ENCODE measurements at places on chromosomes 4 and X. TPM values are rescaled to one million over a fixed set of nuclear protein-coding genes. Genes with fewer than 3 reads are reported as not detected.

Gene UFSP2
- 44.1 TPM for total RNA-seq

Gene CDKL2
- 1.2 TPM for total RNA-seq

Gene AIFM1
- total RNA-seq, result 7.9 TPM

Gene HSD17B13
- 1.9 TPM for total RNA-seq

Gene PHKA1
- total RNA-seq, result 1.7 TPM

Gene RASSF6
- total RNA-seq, result 4.1 TPM

Gene HSFX1
- total RNA-seq, result 3.9 TPM

Gene LDB2
- total RNA-seq, result 12.0 TPM

Gene PDGFRA
- 465 TPM for total RNA-seq

Gene RNF212
- 9.1 TPM for total RNA-seq

Gene PTPN13
- 37.8 TPM for total RNA-seq

Gene MAGEC3
- not detected for total RNA-seq

Gene IGSF1
- 0.24 TPM for total RNA-seq

Gene PDE5A
- total RNA-seq, result 56.8 TPM

Gene S100G
- total RNA-seq, result not detected

Gene ELF2
- total RNA-seq, result 103 TPM

Gene F8
- 1.4 TPM for total RNA-seq

All from umbilical cord (tissue), 2 donors.